Right forelimb (tissue), 1 donor: ENCODE measurements at places on chromosomes 5 and 9.

DNA sequence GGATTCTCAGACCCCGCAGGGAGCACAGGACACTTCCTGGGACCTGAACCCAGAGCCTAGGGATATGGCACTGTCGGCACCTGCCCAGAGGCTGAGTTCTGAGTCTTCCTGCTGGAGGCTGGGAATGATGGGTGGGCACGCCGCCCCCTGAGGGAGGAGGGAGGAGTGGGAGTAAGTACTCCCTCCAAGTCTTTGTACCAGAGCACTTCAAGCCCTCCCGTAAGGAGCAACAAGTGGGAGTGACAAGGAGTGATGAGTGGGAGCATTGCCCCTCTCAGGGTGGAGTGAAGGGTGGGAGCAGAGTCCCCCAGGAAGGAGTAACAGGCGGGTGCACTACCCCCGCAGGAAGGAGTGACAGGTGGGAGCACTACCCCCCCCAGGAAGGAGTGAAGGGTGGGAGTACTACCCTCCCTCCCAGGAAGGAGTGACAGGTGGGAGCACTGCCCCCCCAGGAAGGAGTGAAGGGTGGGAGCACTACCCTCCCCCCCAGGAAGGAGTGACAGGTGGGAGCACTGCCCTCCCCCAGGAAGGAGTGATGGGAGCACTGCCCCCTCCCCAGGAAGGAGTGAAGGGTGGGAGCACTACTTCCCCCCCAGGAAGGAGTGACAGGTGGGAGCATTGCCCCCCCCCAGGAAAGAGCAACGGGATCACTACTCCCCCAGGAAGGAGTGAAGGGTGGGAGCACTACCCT, 100.1 kb downstream of the CACNA1B start:
- peak; percentile 17 for DNase-seq

DNA sequence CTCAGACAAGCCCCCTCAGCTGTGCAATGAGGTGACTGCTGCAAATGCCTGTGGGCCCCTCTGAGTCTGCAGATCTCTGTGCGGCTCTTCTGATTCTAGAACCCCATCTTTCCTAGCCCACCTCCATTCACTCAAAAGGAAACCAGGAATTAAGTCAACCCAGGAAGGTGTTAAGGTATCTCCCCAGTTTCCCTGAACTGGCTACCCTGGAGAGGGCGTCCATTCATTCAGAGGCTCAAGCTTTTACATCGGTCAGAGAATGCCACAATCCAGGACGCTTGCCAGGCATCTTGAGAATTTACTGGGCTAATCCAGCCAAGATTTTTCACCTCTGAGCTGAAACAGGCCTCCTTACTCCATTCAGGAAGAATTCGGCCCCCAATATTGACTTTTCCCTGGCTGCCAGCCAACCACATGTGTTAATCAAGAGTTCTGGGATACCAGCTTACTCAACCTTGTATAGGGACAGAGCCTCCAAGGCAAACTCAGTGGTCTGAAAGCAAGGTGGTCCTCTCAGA, 889 bp upstream of the ADAMTS12 start:
- DNase-seq, result peak; percentile 73

DNA sequence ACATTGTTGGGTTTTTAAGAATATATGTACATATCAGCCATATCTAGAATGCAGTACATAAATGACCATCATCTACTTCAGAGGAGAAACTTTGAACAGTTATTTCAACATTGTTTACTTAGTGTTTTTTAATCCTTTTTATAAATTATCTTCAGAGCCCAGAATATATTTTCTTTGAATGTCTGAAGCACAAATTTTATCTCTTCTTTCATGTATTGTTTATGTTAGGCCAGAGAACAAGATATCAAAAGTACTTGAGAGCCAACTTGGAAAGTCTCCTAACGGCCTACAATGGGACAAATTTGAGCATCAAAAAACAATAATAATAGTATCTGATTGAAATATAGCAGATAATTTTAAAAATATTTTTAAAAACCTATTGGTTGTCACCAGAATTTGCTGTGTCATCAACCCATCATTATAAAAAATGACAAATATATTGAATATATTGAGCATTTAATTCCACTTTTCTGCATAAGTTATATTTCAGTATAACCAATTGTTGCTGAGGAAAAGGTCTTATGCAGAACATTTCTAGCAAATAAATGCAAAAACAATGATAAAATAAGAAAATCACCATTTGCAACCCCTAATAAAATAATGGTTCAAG, 67.5 kb upstream of the CCNG1 start:
- DNase-seq, result no peak

- DNase-seq, result no peak
Measured at GRCh38 chr9:928363-929042, 48.0 kb upstream of the DMRT3 start.

- no peak for DNase-seq
Measured at GRCh38 chr5:42387563-42387962, 35.7 kb upstream of the GHR start.

DNA sequence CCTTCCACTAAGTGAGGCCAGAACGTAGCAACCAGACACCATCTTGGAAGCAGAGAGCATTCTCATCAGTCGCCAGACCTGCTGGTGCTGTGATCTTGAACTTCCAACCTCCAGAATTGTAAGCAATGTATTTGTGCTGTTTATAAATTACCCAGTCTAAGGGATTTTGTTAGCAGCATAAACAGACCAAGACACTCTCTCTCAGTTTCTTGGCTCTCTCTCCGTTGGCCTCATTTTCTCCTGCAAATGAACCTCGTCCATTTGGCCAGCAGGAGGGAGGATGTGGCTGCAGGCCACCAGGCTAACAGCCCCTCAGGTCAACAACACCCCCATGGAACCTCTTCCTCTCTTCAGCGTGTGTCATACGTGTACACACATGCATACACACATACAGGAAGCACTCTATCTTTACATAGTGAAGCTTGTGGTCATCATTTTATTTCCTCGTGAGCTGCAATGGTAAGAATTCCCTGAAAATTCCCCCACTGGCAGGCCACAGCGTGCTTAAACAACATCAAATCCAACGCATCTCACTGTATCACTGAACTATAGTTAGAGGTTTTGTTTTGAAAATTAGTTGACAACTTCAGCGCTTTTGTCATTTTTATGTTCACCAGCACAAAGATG, 62.8 kb upstream of the PPP1R26 start:
- no peak for DNase-seq

DNA sequence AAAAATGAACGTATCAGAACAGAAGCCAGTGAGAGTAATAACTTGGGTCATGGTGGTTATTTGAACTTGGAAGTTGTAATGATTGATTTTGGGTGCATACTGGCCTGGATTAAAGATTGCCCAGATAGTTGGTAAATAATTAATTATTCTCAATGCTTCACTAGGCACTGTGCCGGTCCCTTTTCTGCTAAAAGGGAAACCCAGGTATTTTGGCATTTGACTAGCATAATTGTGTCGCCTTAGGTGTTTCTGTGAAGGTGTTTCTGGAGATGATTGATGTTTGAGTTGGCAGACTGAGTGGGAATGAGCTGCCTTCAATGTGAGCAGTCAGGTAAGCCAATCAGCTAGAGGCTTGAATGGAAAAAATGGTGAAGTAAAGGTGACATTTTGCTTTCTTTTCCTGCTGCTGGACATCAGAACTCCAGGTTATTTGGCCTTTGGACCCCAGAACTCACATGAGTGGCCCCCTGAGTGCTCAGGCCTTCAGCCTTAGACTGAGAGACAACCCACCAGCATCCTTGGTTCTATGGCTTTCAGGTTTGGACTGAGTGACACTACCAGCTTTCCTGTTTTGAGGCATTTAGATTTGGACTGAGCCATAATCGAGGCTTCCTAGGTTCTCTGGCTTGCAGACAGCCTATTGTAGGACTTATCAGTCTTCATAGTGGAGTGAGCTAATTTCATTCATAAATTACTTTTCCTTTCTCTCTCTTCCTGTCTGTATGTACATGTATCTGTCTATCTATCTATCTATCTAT, 120.7 kb upstream of the PAPPA start:
- DNase-seq, result no peak

GRCh38 chr9:98811051-98811650, 3.7 kb downstream of the GALNT12 start:
- no peak for DNase-seq

- DNase-seq, result no peak
Measured at GRCh38 chr5:68041293-68041692, 174.3 kb upstream of the PIK3R1 start.

DNA sequence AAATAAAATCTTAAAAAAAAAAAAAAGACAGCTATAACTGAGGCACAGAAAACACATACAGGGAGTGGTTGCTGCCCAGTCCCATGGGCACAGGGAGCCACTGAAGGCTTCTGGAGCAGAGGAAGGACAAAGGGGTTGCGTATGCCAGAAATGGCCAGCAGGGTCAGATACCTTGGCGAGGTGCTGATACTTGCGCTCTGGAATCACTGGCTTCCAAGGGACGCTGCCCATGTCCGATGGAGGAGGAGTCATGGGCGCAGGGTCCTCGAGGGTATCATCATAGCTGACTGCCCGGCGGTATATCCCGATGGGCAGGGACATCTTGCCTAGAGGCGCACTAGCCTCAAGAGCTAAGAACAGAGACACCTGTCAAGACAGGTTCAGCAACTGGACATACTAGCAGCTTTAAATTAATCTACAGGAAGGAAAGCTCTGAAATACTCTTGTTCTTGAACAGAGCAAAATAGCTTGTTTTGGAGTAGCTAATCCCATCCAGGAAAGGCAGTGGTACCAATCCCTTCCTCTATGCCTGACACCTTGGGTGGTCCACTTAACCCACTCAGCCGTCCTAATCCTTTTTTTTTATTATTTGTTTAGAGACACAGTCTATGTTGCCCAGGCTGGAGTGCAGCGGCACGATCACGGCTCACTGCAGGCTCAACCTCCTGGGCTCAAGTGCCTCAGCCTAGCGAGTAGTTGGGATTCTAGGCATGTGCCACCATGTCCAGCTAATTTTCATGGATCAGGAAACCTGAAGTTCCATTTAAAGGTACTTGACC, 6.0 kb downstream of the KIAA1191 start:
- no peak for DNase-seq

- no peak for DNase-seq
Measured at GRCh38 chr5:126525630-126526245, 69.3 kb downstream of the ALDH7A1 start.

DNA sequence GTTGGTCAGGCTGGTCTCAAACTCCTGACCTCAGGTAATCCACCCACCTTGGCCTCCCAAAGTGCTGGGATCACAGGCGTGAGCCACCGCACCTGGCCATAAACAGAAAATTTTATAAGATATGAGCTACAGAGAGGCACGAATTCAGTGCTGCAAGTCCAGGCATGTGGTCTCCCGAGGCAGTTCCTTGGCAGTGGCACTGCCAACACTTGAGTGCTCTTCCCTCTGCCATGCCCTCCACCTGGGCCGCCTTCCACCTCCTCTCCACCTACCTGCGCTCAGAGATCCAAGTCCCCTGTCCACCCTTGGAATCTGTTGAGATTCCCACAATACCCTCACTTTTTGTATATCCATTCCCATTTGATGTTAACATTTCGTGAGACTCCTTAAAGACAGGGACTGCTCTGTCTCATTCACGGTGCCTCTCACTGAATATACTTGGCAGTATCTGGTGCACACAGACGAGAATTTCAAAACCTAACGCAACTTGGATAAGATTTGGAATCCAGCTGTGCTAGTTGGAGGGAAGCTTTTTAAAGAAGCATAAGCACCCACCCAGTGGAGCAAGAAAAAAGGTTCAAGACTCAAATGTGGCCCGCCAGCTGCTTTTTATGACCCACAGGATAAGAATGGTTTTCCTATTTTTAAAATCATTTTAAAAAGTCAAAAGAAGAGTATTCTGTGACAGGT, 68.3 kb downstream of the DCP2 start:
- DNase-seq, result peak; percentile 28

DNA sequence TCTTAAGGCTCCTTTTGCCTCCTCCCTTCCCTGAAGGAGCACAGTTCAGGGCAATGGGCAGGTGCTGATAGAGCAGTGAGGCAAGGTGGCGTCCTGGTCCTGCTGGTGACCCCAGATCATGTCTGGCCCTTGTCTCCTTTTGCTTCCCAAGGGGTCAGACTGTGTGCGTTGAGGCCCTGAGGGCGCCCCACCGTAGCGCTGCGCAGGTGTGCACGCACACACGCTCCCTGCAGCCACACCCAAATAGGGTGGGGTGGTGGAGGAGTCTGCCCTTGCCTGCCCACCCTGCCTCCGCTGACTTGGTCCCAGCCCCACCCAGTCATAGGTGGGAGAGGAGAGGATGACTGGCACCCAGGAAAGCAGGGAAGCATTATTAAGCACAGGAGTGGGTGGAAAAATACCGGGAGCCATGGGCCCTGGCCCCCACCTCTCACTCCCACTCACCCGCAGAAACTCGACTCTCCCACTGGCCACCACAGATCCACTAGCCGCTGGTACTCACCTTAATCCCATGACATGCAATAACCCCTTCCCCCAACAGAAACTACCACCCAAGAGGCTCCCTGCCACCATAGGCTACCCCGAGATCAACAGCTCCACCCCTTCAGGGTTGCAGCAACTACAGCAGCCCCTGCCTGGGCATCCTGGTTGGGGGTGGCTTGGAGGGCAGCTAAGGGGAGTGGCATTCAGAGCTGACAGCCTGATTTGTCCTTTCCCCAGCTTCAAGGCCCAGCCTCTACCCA, 16.7 kb downstream of the PDLIM4 start:
- peak; percentile 34 for DNase-seq

DNA sequence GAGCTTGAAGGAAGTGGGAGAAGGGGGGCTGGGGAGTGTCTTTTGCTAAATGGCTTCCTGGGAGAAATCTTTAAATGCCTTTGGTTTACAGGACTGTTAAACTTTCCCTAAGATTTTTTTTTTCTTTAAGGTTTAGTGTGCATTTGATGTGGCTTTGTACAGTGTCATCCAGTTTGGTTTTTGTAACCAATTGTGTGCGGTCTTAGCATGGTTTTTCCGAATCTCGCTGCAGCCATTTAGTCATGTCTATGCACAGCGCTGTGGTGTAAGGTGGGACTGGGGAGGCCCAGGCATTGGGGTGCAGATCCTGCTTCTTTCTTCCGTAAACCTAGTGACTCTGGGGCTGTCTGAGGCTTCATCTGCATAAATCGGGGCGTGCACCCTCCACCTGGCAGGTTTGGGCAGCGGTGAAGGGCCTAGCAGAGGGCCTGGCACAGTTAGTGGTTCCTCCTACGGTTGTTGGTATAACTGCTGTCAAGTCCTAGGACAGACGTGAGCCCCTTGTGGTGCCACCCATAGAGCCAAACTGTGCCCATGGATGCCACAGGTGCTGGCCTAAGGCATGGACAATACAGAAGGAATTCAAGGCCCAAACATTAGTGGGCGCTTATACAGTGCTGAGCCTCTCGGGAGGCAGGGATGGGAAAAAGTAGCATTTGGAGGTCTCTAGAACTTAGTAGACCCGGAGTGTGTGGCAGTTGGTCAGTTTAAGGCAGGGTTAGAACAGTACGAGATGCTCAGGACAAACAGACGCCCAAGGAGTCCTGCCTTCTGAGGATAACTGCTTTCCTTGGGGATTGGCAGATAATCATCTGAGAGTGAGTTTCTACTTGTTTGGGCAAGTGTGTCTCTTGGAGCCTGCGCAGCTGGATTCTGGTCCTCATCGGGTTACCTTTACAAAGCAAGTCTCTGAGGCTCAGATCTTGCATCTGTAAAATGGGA, 1.5 kb downstream of the PRRC2B start:
- no peak for DNase-seq

DNA sequence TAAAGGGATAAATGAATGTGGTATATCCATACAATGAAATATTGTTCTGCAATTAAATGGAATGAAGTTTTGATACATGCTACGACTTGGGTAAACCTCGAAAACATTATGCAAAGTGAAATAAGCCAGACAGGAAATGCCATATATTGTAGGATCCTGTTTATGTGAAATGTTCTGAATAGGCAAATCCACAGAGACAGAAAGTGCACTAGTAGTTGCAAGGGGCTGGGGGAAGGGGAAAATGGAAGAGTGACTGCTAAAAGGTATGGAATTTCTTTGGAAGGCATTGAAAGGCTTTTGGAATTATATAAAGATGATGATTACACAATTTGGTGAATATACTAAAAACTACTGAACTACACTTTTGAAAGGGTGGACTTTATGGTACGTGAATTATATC, 97.0 kb downstream of the FOXD1 start:
- no peak for DNase-seq
